ENCODE measurements at places on chromosomes 3 and 15. TPM values are rescaled to one million over a fixed set of nuclear protein-coding genes. Genes with fewer than 3 reads are reported as not detected.

Gene ZNF80
- not detected for total RNA-seq

Gene ZNF717
- 25.0 TPM for total RNA-seq

Gene ATP8B4
- total RNA-seq, result not detected

Gene RLBP1
- total RNA-seq, result not detected

Measured in Karpas-422 (cell line).